Left forelimb (tissue), 1 donor: ENCODE measurements at places on chromosomes 2 and 18.

DNA sequence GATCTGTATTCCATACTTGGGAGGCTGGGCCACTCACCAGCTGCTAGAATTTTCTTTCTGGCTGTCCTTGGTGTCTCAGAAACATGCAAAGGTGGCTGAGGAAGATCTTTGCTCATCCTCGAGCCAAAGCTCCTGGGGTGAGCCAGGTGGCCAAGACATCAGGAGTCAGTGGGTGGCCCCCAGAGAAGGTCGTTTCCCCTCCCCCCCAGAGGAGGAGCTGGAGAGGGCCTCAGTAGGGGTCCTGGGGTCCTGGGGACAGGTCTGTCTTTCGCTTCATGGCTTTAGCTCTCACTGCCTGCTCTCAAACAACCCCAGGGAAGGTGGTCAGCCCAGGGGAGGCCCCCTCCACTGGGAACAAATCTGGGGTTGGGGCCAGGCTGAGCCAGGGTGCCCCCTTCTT, 13.6 kb downstream of the KCNK3 start:
- DNase-seq = no peak

GRCh38 chr2:19837235-19837766, 64.5 kb downstream of the TTC32 start:
- no peak for DNase-seq

GRCh38 chr18:70116949-70117348, 88.5 kb downstream of the RTTN start:
- DNase-seq = no peak

- DNase-seq = no peak
Observed at GRCh38 chr2:1799174-1799573, 54.9 kb upstream of the PXDN start.

GRCh38 chr18:52567360-52567759, 227.4 kb downstream of the DCC start:
- DNase-seq = no peak

DNA sequence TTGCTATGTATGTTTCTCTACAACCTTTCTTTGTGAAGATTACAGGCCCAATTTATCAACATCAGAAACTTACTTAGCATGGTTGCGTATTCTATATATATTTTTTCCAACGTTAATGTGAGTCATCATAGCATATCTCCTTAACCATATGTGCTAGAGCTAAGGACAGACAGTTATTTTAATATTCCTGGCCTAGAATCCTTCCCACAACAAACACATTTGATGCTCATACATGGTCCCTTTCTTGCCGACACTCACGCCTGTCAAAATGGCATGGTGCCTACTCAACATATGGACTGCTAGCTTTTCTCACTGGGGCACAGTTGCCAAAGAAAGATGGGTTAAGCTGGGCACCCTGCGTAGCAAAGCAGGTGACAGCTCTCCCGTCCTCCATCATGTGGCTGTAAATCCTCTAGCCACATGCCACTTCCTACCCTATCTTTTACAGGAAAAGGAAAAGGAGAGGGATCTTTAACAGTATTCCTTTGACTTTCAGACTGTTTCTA, 75.2 kb upstream of the GALNT5 start:
- no peak for DNase-seq

DNA sequence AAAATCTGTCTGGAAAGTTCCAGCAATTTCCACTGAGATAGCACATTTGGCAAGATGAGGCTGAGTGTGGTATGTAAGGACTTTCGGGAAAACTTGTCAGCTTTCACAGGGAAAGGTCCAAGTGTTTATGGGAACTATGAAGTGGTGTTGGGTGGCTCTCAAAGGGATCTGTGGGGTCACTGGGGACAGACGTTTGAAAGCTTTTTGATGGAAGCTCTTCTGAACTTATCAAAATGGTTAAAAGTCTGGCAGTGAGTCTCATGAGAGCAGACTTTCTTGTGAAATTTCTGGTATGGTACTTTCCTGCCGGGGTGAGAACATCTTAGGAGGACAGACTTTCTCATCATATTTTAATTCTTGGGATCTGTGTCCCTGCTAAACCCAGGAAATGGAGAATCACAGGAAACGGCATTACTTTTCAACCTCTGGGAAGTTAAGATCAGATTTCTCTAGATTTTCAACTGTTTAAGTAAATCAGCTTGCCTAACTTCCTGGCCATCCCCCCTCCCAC, 546.3 kb upstream of the ZEB2 start:
- no peak for DNase-seq

- DNase-seq = no peak
Observed at GRCh38 chr2:88057437-88057844, 1.9 kb upstream of the KRCC1 start.

- DNase-seq = no peak
Observed at GRCh38 chr2:1268034-1268433, 145.2 kb upstream of the TPO start.

- no peak for DNase-seq
Observed at GRCh38 chr18:25817546-25818237, 272.7 kb downstream of the SS18 start.

DNA sequence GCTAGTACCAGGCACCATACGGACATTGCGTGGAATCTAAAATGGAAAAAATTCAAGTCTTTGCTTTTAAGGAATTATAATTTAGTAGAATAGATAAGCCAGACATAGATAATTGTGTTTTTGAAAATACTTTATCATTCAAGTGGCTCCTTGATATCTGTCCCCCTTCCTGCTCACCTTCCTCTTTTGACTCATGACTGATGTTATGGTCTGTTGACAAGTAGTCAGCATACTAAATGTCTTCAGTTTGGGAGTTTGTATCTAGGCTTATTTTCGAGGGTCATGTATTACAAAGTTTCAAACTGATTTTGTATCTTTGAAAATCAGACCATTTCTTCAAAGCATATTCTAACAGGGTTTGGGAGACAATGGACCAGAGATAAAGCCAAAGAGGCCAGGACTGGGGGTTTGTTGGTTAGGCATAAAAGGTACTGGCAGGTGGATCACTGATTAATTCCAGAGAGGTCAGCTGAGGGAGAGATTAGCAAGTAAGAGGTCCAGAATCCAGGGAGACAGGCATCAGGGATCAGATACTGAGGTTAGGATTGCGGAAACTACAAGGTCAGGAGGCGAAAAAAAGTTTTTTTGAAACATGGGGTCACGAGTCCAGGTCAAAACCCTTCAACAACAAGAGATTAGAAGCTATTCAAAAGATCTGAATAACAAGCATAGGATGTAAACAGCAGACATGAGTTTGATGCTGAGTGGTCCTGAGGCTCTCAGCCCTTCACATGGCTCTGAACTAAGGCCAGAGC, 31.5 kb upstream of the KLHL14 start:
- no peak for DNase-seq

DNA sequence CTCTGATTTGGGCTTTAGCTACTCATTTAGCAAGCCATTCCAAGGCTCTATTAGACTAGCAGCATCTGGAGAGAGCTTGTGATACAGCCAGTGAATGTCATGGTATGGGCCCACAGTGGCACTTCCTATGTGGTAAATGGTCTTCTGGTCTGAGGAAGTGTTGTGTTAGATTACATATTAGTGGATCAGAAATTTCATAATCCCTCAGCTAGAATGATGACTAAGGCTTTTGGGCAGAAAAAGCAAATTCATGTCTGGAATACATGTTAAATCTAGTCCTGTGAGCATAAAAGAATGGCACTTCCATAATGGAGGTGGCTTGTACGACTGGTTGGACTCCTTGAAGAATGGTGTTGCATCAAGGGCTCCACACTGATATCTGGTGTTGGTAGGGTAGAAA, 436.8 kb upstream of the CWC22 start:
- no peak for DNase-seq

GRCh38 chr2:221554769-221555493, 17.2 kb downstream of the EPHA4 start:
- no peak for DNase-seq

GRCh38 chr2:36337354-36337753, 18.2 kb upstream of the CRIM1 start:
- no peak for DNase-seq

GRCh38 chr2:62595474-62595873, 89.5 kb upstream of the TMEM17 start:
- DNase-seq = no peak

GRCh38 chr2:85547859-85548607, 9.1 kb downstream of the MAT2A start:
- no peak for DNase-seq

DNA sequence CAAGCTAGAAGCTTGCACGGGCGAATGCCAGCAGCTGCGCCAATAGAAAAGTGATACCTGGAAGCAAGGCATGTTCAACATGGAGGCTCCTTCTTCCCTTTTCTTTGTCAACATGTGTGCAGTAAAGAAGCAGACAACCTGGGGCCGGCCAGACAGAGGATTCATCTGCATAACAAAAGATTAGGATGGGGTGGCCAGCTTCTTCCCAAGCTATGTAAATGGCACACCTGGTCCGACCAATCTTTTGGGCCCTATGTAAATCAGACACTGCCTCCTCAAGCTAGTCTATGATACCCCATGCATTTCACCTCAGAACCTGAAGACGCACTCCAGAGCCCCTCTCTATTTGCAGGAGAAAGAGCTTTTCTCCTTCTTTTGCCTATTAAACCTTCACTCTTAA, 66.4 kb upstream of the TGFA start:
- DNase-seq = no peak

- DNase-seq = no peak
Observed at GRCh38 chr2:217852555-217853211, 150.1 kb downstream of the TNS1 start.

DNA sequence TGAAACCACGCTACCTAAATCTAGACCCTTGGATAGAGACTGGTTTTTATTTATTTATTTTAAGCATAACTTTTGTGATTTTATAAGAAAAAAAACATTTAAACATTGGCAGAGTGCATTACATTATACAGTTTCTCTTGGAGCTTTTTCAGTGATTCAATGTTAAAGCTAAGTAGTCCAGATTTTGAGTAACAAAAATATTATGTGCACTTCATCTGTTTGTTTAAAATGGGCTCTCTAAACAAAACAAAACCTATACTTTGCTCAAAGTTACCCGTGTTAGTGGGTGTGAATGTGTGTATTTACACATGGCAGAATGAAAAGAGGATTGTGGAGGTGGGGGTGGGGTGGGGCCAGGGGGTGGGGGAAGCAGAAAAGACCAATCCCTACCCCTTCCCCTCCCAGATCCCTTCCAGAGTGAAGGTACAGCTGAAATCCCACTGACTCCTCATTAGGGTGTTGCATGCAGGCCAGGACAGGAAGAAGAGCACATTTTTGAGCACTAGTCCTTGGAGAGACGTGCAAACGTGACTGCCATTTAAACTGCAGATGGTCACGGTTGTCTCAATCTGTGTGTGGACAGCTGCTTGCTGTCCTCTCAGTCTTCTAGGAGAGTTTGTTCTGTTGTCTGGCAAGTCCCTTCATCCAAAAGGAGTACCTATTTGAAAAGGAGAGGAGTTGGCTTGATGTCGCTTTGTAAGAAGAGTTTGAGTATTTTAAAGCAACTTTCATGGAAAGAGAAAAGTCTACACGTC, 303.0 kb downstream of the ICOS start:
- DNase-seq = no peak

GRCh38 chr2:59282374-59283057, 1041.4 kb upstream of the FANCL start:
- DNase-seq = no peak

- no peak for DNase-seq
Observed at GRCh38 chr2:189304360-189304759, 124.8 kb upstream of the COL5A2 start.

DNA sequence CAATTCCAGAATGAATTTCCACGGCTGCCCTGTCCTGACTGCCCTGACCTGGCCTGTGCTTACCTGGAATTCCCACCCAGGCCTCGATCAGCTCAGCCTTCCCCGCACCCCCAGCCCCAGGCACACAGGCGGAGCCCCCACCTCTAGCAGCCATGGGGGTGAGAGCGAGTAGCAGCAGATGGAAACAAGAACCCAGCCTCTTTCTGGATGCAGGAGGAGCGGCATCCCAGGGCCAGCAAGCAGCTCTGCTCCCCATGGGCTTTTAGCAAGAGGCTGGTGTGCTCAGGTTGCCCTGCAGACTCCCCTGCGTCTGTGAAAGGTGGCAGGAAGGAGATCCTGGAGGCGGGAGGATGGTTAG, 101.8 kb downstream of the TPO start:
- DNase-seq = no peak

DNA sequence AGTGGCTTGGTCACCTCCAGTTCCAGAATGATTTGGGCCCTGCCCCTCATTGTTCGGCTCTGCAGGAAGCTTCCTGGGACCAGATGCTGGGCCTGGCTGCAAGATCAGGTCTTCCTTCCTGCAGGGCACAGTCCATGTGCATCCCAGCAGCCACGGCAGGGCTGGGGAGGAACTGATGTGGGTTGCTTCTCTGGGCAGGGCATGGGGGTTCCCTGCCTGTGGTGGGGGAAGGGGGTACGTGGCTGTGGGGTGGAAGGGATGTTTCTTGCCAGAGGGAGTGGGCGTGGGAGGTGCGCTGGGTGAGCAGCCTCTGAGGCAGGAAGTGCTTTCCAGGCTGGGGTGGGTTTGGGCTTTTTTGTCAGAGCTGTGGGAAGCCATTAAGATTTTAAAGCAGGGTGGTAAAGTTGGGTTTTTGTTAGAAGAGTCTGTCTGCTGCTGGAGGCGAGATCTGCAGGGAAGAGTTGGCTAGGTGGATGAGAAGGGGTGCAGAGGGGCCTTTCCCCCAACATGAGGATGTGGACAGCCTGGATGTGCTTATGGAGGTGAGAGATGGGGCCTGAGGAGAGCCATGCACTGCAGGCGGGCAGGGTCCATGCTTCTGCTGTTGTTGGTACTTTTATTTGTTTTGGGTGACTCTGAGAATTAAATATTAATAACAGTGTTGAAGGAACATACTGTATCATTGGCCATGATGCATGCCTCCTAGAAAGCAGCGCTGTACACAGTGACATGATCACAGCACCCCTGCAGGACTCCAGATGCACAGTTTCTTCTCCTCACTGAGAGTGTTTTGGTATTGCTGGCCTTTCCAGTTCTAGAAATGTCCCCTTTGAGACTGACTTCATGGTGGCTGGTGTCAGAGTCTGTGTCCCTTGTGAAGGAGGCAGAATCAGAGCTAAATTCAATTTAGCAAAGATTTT, 45.3 kb downstream of the DGKD start:
- DNase-seq = peak; percentile 49

- DNase-seq = no peak
Observed at GRCh38 chr2:226475650-226476049, 324.0 kb downstream of the IRS1 start.

DNA sequence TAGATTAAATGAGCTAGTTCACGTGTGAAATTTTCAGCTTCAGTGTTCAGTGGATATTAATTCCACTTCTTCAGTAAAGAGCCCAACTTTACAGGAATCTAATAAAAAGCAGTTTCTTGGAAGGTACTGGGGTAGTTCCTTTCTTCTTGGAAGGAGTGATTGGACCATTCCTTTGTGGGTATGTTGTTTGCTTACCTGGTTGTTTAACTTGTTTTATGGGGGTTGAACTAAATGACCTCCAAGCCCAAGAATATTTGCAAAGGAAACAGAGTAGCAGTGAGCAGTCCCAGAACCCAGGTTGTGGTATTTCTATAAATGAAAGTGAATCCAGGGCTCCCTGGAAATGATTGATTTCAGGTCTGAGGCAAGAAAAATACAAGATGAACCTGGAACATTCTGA, 31.4 kb downstream of the KCNJ13 start:
- no peak for DNase-seq
